ENCODE measurements at places on chromosomes 16 and 17.
A peak's percentile ranks its signal among the peaks of the same experiment; 100 is the strongest.

GRCh38 chr16:2339521-2340484 lies 725 bp downstream of the ABCA3 start:
- DNase-seq: peak; percentile 76

GRCh38 chr17:9242983-9243382 lies 221.7 kb downstream of the NTN1 start:
- DNase-seq: no peak

DNA sequence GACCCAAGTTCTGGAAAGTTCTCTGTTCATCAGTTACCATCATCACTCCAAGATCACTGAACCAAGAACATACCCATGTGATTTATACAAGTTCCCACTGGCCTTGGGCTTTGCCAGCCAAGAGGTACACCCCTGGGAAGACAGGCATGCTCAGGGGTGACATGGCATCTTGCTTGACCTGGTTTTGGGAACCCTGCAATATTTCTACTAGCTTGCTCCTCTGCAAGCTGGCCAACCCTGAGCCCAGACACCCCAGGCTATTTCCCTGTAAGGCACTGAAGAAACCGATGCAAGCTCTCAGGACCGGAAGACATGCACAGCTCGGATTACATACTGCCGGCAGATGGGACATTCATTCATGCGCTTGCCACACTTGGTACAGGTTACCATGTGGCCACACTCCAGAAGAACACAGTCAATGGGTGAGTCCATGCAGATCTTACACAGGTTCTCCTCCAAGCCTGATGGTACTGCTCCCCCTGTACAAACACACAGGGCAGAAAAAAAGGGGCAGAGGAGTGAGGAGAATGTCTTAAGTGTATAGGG lies 31.4 kb downstream of the LIG3 start:
- DNase-seq: no peak

DNA sequence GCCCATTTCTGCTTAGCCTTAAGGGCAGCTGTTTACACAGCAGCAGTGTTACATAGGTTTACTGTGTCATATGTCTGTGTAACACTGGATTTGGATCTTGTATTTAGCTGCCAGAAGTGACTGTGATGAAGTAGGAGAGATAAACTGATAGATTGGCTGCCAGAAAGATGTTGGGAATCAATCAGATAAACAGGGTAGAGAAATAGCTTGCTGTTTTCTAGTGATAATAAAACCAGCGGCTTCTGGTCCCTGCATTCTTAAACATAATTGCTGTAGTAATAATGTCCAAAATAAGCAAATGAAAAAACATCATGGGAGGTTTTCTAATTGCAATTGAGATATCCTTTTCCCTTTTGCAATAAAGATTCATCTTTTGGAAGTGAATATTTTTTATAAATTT lies 68.7 kb downstream of the AATF start:
- DNase-seq: no peak

DNA sequence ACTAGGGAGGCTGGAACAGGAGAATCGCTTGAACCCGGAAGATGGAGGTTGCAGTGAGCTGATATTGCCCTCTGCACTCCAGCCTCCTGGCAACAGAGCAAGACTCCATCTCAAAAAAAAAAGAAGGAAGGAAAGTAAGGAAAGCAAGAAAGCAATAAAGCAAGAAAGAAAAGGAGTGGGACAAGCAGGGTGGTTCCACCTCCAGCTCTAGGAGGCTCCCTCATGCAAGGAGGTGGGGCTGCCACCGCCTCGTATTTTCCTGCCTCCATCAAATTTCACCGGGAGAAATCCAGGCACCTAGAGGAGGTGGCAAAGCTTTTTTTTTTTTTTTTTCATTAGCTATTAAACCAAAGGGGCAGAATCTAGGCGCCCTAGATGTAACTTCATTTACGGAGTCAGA lies 1.0 kb downstream of the CYB561 start:
- no peak for DNase-seq

GRCh38 chr17:70107904-70108565 lies 33.0 kb downstream of the KCNJ16 start:
- DNase-seq: no peak

DNA sequence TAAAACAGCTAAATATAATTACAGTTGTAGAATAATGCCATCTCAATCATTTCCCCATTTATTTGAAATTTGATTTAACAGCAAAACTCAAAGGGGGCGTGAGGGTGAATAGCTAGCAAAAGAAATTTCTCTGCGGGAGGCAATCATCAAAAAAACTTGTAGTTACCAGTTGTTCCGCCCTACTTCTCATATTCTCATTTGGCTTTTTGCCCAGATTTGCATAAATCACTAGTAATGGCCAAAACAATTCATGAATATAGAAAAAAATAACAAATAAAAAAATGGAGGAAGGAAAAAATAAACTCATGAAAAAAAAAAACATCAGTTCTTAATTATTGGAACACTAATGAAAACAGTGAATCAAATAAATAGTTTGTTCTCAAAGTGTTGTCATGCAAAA lies 722.6 kb upstream of the KIF2B start:
- DNase-seq: no peak

- peak; percentile 41 for DNase-seq
These were observed 9.8 kb downstream of the TMEM204 start for GRCh38 chr16:1543085-1543896.

- no peak for DNase-seq
These were observed 62.8 kb upstream of the CIBAR2 start for GRCh38 chr16:85174871-85175723.

DNA sequence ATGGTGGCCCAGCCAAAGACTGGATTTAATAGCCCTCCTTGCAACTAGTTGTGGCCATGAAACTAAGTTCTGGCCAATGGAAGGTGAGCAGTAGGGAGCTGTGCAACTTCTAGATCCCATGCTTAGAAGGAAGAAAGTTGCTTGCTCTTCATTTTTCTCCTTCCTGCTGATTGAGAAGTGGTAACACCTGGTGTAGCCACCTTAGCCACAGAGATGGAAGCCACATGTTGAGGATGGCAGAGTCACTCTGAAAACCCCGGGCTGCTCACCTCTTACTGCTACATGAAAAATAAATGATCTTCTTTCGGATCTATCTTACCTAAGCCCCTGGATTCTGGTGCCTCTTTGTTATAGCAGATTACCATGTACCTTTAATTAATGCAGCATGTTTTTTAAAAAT lies 10.3 kb upstream of the ATP5MC1 start:
- DNase-seq: no peak

- no peak for DNase-seq
These were observed 36.4 kb upstream of the CD300E start for GRCh38 chr17:74659889-74660288.

- DNase-seq: no peak
These were observed 142.6 kb upstream of the PLCG2 start for GRCh38 chr16:81636298-81636993.

DNA sequence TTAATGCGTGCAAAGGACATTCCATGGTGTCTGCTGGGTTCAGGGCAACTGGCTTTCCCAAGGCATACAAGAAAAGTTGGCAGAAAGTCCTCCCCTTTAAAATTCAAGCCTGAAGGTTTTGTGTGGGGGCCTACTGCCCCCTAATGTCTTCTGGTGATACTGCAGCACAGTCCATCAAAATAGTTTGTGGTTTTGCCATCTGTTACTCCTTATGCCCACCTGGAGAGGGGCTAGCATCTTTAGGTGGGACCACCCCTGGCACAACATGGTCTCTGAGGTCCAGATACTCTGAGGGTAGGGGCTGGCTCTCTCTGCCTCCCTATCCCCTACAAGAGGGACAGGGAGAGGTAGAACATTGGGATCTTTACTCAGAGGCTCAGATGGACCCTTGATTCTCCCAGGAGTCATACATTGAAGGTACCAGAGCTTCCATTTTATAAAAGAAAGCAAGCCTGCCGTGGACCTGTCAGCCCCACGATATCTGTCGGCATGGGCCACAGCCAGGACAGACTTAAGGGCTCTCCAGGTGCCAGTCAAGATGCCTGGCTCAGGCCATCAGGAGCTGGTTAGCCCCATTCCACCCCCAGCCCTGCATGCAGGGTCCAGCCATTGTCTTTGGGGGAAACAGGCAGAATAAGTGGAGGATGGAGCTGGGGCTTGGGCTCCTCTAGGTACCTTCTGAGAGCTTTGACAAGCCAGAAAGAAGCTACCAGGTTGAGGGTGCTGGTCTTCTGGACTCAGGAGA lies 6.3 kb downstream of the ESRP2 start:
- peak; percentile 9 for DNase-seq

GRCh38 chr17:72370819-72371218 lies 250.0 kb downstream of the SOX9 start:
- DNase-seq: no peak

DNA sequence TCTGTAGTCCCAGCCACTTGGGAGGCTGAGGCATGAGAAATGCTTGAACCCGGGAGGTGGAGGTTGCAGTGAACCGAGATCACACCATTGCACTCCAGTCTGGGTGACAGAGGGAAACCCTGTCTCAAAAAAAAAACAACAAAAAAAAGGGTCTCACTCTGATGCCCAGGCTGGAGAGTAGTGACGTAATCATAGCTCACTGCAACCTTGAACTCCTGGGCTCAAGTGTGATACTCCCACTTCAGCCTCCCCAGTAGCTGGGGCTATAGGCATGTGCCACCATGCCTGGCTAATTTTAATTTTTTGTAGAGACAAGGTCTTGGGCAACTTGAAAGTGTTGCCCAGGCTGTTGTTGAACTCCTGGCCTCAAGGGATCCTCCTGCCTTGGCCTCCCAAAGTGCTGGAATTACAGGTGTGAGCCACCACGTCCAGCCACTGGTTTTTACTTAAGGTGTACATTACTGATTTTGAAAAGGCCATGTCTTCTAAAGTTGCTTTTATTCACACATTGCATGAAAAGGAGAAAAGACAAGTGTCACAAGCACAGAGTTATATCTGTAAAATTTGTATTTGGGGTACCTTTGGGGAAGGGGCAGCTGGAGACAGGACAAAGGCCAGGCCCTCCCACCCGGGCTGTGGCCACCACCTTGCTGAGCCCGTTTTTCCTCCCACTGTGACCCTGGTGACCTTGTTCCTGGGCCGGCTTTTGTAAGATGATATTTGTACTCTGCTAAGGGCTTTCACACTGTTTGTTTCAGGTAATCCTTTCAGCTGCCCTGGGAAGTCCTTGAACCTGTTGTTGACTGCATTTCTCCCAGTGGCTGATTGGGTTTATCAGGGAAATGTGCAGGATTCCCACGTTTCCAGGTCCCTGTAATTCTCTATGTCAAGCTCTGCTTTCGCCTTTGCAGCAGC lies 11.5 kb downstream of the GPT2 start:
- DNase-seq: no peak

GRCh38 chr16:22190081-22190775 lies 15.8 kb upstream of the EEF2K start:
- DNase-seq: no peak

DNA sequence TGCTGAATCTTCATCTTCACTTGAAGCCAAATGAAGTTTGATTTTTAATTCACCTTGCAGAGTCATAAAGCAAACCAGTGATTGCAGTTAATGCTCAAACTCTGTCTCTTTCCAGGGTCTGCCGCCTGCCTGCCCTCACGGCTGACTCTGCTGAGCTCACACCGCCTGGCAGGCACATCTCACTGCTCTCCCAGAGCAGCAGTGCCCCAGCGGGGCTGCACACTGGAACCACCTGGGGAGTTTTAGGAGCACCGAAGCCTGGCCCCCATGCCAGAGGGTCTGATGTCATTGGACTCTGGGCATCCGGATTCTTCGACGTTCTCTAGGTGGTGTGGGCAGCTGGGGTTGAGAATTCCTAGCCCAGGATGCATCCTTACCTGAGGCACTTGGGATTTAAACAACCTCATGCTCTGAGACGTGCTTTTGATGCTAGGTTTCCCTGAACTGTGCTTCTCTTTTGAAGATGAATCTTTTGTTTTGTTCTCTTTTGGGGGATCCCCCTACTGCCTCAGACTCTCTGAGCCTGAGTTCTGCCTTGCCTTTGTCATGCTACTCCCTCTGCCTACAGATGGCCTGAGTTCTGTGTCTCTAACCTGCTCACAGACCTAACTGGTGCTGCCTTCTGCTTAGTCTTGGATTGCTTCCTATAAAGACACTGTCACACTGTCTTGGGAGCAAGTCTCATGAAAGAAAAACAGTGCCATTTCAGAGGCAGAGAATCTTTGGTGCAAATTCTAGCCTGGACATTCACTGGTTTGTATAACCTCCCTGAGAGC lies 438.1 kb upstream of the CCL2 start:
- no peak for DNase-seq

GRCh38 chr17:39822051-39822451 lies 42.1 kb downstream of the IKZF3 start:
- DNase-seq: no peak

DNA sequence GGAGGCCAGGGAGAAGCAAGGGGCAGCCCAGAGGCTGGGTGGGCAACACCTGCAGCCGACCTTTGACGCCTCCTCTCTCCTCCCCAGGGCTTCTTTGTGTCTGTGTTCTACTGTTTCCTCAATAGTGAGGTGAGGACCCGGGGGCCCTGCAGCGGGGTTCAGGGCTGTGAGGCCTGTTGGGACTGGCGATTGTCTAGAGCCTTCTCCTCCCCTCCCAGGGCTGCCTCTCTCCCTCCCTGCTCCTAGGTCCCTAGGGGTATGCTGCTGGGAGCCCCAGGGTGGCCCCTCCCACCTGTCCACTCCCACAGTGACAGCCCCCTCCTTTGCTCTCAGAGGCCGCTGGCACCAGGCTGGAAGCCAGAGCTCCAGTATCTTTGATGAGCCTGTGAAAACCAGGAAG lies 10.8 kb upstream of the SPPL2C start:
- DNase-seq: no peak

GRCh38 chr17:19540706-19541370 lies 7.2 kb downstream of the SLC47A1 start:
- DNase-seq: no peak

DNA sequence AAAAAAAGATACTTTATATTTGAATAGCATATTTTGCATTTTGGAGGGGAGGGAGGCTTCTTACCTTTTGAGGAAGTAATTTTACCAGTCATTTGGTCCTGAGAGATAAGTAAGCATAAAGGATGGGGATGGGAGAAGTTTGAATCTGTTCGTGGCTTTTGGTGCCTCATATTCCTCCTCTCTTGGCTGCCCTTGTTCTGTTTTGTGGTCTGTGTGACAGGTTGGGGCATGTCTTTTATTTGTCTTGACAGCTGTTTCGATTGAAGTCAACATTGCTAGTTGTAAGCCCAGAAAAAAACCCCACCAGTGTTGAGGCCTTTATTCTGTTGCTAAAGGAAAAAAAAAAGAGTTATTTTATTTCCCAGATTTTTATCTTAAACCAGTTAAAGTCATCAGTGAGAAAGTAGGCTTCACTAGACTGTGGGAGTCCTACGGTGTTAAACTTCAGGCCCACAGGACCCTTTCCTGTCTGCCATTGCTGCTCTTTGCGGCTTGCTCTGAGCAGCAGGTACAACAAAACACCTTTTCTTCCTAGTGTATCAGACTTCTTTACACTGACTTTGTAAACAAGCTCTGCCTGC lies 11.4 kb downstream of the SLC7A6 start:
- DNase-seq: peak; percentile 38

GRCh38 chr16:49932946-49933345 lies 77.0 kb upstream of the ZNF423 start:
- DNase-seq: no peak

- no peak for DNase-seq
These were observed 174.8 kb downstream of the RPTOR start for GRCh38 chr17:80719449-80719848.
